WTC11 (cell line): ENCODE measurements at places on chromosomes 5 and 9. TPM values are rescaled to one million over a fixed set of nuclear protein-coding genes. Genes with fewer than 3 reads are reported as not detected.
A peak's percentile ranks its signal among the peaks of the same experiment; 100 is the strongest.

The CNTNAP3 gene
- total RNA-seq, result 4.6 to 7.9 TPM (median 4.8 TPM) in 3 replicates

DNA sequence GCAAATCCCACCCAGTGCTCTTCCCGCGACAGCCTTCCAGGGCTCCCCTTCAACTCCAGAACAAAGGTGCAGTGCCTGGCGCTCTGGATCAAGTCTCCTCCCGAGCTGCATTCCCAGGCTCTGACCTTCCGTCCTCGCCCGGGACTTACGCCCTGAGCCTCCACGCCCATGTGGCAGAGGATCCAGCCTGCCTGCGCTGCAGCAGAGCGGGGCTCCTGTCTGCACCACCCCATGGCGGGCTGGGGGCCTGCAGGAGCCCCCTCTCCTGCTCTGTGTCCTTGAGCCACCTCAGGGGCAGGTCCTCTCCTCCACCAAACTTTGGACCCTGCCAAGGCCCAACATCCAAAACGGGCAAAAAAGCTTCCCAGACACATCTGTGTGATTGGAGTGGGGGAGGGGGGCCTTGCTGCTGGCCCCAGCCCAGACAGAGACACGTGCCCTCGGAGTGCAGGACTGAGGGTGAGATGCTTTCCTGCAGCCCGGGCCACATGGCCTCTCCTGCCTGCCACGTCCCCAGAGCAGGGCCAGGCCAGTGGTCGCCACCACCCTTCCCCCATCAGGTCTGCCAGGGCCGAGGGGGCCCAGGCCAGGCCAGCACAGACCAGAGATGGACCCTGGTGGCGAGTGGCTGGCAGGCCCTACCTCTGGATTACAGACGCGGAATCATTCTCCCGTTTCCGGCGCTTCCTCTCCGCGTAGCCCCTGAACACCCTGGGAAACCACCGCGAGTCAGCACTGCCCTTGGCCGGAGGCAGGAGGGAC lies 4.4 kb downstream of the NSMF start:
- DNase-seq, result peak; percentile 57

- DNase-seq, result no peak
Measured at GRCh38 chr5:25190521-25191000, 545.8 kb upstream of the CDH10 start.

The LCN2 gene
- total RNA-seq, result 1.0 to 3.0 TPM (median 1.3 TPM) in 3 replicates

The CDH9 gene
- total RNA-seq, result 0.07 to 0.48 TPM (median 0.21 TPM) in 3 replicates

- DNase-seq, result no peak
Measured at GRCh38 chr5:6212244-6212643, 166.1 kb downstream of the MED10 start.

DNA sequence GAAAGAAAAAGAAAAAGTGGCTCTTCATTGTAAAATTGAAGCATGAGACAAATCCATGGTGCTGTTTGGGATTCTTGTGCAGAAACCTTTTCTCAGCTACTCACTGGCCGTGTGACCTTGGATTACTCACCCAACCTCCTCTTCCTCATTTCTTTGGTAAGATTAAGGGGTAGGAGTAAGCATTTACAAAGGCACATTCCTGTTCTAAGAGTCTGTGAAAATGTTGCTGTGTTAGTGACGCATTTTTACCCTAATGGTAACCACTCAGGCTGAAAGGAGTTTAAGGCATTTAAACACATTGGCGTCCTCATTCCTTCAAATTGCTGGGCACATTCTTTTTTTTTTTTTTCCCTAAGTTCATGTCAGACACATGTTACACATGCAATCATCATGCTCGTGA lies 4.3 kb downstream of the RAI14 start:
- DNase-seq, result no peak

The TMEM250 gene
- total RNA-seq, result 39.4 to 41.0 TPM (median 39.5 TPM) in 3 replicates

The PDLIM7 gene
- 124 to 142 TPM (median 139 TPM) in 3 replicates for total RNA-seq

DNA sequence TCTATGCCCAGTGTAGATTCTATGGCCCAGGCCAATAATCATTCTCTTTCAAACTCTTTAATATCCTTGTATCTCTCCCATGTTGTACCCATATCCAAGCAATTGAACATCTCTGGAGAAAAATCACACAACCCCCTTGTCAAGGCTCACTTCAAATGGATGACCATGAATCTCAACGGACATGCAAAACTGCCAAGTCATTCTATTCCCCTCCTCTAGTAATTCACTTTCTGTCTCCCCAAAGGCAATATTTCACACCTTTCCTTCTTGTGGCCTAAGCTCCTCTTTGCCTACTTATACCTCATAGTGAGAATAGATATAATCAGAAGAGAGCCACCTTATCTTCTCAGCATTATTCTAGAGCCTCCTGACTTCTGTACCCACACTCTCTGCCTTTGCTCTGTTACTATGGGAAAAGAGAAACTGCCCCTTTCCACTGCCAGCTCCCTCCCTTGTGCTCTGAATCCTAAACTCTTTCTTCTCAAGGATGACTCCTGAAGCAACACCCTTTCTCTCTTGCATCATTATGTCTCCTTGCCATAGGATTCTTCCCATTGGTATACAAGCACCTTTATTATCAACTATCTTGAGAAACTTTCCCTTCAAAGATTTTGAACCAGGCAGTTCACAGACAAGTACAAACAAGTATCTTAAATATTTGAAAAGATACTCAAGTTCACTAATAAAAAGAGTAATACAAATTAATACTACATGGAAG lies 66.1 kb downstream of the RPS23 start:
- no peak for DNase-seq

DNA sequence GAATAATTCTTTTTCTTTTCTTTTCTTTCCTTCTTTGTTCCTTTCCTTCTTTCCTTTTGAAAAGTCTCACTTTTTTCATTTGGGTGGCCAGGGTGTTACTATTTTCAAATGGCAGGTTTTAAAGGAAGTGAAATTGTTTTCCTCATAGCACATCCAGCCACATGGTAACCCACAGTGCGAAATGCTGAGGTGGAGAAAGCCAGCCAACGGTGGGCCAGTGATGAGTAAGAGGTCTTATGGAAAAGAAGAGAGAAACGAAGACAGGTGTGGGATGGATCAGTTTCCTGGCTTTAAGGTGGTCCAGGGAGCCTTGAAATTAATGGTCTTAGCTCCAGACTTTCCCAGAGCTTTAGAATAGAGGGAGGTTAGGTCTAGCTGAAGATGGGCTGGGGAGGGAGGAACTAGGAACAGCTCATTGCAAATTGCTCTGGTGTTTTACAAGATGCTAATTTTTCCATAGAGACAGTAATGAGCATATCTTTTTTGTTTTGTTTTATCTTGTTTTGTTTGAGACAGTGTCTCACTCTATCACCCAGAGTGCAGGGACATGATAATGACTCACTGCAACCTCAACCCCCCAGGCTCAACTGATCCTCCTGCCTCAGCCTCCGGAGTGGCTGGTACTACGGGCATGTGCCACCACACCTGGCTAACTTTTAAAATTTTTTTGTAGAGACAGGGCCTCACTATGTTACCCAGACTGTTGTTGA lies 17.8 kb downstream of the ITK start:
- no peak for DNase-seq
